Left renal cortex interstitium (tissue), 4 donors: ENCODE measurements at places on chromosomes 6 and 20. TPM values are rescaled to one million over a fixed set of nuclear protein-coding genes. Genes with fewer than 3 reads are reported as not detected.

DNA sequence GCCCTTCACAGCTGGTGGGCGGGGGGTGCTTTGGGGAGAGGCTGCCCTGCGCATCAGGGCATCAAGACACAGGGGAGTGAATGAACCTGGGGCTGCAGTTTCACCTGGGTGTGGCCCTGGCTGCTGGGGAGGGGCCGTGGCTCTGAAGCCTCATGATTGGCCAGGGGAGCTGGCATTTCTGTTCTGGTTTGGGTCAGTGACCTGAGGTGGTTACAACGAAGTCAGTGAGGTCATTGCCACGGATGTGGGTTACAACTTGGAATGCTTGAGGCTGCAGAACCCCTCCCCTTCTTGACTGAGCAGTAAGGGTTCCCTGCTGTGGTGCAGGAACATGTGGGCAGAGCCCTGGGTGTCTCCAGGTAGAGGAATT, 3.0 kb downstream of the TCEA2 start:
- no peak for DNase-seq

- DNase-seq, result no peak
These were observed 680.5 kb downstream of the QKI start for GRCh38 chr6:164095056-164095455.

DNA sequence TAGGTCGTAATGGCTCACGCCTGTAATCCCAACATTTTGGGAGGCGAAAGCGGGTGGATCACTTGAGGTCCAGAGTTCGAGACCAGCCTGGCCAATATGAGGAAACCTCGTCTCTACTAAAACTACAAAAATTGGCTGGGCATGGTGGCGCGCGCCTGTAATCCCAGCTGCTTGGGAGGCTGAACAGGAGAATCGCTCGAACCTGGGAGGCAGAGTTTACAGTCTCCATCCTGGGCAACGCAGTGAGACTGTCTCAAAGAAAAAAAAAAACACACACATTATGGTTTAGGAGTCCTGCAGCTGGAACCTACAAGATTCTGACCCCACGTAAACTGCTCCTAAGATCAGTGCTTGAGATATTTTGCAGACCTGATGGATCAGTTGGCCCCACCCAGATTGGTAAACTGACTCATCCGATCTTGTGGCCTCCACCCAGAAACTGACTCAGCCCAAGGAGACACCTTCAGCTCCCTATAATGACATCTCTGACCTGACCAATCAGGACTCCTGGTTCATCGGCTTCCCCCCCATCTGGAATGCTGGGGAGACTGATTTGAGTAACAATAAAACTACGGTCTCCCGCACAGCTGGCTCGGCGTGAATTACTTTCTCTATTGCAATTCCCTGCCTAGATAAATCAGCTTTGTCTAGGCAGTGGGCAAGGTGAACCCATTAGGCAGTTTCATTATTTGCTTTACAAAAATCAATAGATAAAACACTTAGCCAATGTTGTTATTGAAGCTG, 96.2 kb upstream of the BTN3A2 start:
- DNase-seq, result no peak

The TPD52L1 gene
- 90.1 TPM for polyA plus RNA-seq

- no peak for DNase-seq
These were observed 86.0 kb downstream of the ALDH8A1 start for GRCh38 chr6:134863763-134864510.

The TMEM14A gene
- 49.5 TPM for polyA plus RNA-seq

GRCh38 chr20:916825-917224, 691 bp upstream of the ANGPT4 start:
- no peak for DNase-seq

DNA sequence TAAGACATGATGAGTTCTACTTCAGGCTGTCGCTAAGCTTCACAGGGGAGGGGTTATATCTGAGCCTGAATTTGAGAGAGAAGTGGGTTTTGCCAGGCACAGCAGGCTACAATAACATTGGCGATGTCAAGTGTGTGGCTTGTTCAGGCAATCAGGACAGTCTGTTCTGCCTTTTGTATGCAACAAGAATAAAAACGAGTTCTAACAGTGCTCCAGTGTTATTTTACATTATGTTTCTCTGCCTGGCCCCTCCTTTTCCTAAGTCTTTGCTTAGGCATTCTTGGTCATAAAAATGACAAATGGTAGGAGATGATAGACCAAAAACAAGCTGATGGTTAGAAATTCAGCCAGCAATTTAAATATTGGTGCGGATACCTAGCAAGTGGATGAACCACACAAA, 26.8 kb downstream of the PAQR8 start:
- no peak for DNase-seq
